ENCODE measurements at places on chromosomes 3 and 15.

DNA sequence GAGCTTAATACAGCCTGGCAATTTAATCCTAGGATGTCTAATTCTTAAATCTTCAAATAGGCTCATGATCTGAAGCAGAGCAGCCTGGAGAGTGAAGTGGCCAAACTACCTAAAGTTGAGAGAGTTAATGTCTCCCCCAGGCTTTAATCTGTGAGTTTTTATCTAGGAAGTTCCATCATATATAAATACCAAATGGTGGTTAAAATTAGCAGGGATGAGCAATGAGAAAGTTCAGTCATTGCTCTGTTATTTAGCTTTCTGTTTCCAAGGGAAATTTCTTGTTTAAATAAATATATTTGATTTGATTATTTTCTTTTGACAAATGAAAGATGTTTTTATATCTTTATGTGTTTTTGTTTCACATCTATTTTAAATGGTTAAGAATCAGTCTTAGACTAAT, 274.4 kb upstream of the UMPS start:
- DNase-seq, result no peak

DNA sequence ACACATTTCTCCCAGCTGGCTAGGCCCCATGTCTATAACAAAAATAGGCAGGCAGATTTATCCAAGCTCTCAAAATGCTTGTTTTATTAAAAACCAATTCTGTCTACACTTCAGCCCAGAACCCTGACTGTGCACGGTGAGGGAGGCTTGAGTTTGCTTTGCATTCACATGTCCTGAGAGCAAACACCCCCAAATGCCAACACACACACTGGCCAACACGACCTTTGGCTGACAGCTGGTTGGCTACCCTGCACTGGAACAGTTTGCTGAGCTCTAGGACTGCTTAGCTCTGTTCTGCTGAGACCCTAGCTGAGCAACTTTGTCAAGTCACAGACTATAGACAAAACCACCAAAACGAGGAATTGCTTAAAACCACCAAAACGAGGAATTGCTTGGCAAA, 3.6 kb downstream of the STIMATE start:
- no peak for DNase-seq

DNA sequence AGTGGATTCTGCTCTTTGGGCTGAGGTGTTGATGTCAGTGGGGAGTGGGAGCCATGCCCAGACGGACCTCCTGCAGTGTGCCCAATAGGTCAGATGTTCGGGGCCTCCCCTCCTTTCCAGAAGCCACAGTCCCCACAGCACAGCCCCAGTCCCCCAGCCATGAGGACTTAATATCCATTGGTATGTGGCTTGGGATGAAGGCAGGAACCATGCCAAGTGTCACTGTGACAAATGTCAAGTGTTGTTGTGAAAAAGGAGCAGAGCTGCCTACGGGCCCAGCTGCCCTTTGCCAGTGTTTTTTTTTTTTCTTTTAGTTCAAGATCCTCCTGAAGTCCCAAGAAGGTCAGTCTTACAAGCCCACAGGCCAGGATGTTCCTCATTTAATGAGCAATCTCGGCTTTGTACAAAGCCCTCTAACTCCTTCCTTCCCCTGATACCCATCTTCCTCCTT, 12.2 kb downstream of the SEMA3G start:
- no peak for DNase-seq

DNA sequence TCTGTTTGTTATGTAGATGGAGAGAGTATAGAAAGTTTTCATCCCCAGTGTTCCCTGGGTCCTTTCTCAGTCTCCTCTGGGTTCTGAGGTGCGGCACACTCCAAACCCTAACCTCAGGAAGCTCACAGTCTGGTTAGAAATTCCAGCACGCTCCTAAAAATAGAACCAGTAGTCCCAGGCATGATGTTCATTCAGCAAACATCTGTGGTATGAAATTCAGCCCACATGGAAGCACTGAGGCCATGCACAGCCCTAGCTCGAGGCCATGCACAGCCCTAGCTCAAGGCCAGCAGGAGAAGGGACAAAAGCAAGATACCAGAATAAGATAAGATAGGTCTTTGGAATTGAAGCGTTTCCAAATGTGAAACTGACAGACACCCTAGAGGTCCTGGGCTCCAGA, 82.3 kb upstream of the OXTR start:
- DNase-seq, result no peak

- no peak for DNase-seq
These were observed 13.2 kb downstream of the POPDC2 start for GRCh38 chr3:119647171-119647570.

DNA sequence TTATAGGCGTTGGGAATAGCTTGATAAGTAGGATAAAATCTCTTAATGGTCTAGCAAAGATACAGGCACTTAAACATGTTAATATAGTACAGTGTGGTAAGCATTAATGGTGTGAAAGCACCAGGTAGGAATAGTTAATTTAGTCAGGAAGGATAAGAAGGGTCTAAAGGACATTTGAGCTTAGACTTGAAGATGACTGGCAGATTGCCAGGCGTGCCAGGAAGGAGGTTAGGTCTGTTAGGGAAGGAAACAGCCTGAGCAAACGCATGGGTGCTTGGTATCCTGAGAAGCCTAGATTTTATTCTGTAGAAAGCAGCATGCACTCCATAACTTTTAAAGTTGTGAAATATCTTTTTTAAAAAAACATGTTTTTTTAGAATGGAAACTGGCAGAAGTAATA, 17.7 kb downstream of the SEC62 start:
- no peak for DNase-seq

GRCh38 chr3:171200750-171201088, 174.2 kb upstream of the SLC2A2 start:
- no peak for DNase-seq

DNA sequence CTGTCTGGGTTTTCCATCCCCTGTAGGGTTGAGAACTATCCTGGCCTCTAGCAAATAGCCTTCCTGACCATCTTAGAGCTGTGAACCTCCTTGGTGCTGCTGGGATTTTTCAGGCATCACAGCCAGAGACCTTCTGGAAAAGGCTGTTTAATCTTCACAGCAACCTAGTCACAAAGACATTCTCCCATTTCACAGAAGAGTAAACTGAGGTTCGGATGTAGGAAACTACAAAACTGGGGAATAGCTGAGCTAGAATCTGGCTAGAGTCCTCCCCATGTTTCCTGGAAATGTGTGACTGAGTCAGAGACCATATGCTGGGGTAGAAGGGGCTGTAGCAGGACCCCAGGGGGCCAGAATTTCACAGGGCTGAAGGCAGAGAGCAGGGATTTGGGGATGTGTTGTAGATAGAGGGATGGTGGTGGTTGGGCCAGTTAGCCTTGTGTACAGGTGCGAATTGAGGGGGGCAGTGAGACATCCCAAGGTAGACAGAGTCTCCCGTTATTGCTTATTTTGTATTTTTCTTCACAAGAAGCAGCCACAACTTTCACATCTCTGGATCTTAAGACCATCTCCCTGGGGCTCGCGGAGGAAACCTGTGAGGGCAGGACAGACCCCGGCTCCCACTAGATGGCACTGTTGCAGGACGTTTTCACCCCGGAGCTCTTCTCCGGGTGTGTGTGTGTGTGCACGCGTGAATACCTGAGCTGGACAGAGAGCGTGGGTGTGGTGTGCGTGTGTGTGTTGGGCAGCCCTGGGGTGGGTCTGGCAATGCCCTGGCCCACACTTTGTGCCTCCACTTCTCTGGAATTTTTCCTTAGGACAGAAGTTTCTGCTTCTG, 66.9 kb upstream of the PRR23C start:
- DNase-seq, result no peak

- DNase-seq, result no peak
These were observed 92.2 kb downstream of the CGNL1 start for GRCh38 chr15:57468486-57468885.

GRCh38 chr15:71338265-71338664, 223.0 kb downstream of the THSD4 start:
- no peak for DNase-seq

GRCh38 chr3:105746231-105746996, 122.4 kb downstream of the CBLB start:
- no peak for DNase-seq

DNA sequence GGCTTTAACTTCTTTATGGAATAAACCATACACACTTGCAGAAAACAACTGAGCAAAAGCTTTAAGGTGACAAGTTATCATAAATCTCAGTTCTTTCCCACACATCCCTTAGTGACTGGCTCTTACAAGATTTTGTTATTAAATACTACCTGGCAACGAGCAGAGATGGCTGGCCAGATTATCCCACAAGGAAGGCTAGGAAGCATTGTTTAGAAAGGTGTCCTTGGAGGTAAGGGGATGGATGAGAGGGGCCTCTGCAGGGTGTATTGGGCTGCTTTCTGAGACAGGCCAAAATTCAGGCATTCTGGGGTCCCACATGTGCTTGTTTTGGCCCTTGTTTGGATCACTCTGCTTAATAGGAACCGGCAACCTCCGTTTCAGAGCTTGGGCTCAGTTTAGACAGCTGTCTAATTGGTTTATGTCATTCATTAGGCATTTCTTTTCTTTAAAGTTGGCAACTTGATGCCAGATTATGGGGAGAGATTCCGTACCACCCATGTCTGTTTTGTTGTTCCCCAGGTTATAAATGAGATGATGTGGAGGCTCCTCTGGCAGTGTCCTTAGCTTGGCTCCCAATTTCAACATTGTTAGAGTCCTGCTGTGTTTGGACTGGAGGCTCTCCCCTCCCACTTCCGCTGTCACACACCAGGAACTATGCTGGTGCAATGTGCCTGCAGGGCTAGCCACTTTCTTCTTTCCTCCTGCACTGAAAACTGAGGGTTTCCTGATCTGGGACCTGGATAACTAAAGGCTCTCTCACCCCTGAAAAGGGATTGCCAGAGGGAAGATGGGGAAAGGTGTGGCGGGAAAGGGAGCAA, 121.1 kb downstream of the TPRG1 start:
- no peak for DNase-seq

GRCh38 chr3:30221619-30222018, 384.8 kb upstream of the TGFBR2 start:
- DNase-seq, result no peak

DNA sequence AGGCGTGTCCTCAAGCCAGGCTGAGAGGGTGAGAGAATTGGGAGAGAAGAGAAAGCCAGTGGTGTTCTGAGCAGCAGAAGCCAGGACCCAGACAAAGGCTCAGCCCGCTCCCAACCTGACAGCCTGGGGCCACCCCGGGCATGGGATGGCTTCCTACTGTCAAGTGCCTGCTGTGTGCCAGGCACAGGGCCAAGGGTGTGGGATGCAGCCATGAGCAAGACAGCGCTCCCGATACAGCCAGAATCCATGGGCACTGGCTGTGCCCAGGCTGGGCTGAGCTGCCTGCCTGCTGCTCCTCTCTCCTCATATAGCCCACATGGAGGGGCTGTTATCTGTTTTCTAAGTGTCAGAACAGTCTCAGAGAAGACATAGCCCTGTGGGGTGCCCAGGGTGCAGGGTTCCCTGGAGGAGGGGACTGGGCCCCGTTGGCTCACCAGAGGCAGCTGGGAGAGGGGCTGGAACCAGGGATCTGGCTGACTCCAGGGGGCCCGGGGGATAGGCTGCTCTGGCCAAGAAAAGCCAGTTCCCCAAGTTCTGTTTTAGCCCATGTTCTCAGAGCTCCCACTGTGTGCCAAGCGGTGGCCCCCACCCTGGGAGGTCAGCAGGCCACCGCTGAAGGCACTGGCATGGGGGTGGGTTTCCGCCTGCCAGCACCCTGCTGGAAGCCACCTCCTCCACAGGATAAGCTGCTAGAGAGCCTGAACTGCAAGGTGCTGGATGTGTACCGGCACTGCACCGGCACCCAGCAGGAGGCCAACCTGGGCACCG, 39.0 kb downstream of the CFAP100 start:
- DNase-seq, result no peak

- no peak for DNase-seq
These were observed 73.7 kb upstream of the TSPAN3 start for GRCh38 chr15:77144492-77145070.

GRCh38 chr15:83304861-83305703, 20.6 kb upstream of the BNC1 start:
- no peak for DNase-seq

- DNase-seq, result no peak
These were observed 626.3 kb downstream of the NAALADL2 start for GRCh38 chr3:175485436-175485835.

- DNase-seq, result no peak
These were observed 31.2 kb downstream of the SATB1 start for GRCh38 chr3:18393906-18394305.

GRCh38 chr3:104385421-104385820, 981.3 kb upstream of the ALCAM start:
- no peak for DNase-seq

DNA sequence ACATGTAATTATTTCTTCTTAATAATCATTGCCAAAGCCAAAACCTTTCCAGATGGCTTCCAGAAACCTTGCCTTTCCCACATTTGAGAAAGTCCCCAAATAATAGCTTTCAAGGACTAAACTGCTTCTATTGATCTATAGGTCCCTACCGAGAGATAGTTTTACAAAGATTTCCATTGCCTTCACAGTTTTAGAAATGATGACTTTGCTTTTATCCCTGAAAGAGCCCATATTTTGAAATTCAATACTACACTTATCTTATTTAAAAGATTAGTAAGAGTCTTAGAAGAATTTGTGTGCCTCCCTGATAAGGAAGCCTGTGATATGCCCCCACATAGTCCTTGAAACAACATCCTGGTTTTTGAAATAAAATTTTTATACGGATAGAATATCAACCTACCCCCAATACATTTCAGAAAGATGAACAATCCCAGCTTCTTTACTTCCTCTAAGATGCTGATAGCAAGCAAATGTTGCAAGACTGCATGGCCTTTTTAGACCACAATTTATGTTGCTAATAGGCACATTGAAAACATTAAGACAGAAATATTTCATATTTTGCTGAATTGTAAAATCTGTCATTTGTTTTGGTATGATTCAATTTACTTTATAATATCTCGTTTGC, 146.3 kb downstream of the TMCO5A start:
- DNase-seq, result no peak

GRCh38 chr15:33064878-33065277, 129.6 kb downstream of the FMN1 start:
- DNase-seq, result no peak

DNA sequence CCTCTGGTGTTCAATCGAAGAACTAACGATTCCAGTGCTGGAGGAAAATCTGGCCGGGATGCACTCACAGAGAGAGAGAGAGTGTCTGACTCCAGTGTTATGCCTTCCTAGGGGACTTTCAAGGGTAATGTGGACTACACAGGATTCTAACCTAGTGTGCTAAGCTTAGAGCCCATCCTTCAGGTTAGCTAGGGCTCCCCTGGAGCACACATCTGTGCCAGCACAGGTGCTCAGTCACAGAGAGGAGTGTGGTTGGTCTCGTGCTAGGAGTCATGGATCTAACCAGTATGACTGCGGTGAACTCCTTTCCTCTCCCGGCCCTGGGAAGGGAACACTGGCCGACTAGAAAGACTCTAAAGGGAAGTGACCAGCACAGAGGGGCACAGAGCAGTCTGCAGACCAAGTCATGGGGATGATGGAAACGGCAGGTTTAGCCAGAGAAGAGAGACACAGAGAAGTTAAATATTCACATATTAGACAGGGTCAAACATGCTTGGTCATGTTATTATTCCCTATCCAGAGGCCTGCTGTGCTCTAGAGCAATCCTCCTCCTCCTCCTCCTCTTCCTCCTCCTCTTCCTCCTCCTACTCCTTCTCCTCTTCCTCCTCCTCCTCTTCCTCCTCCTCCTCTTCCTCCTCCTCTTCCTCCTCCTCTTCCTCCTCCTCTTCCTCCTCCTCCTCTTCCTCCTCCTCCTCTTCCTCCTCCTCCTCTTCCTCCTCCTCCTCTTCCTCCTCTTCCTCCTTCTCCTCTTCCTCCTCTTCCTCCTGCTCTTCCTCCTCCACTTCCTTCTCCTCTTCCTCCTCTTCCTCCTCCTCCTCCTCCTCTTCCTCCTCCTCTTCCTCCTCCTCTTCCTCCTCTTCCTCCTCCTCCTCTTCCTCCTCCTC, 280.3 kb downstream of the XXYLT1 start:
- DNase-seq, result no peak

- no peak for DNase-seq
These were observed 28.8 kb downstream of the RNU5B-1 start for GRCh38 chr15:65333148-65333820.

- DNase-seq, result no peak
These were observed 148.5 kb downstream of the OSBPL10 start for GRCh38 chr3:31832551-31832950.
